ENCODE measurements at places on chromosomes 4 and X. TPM values are rescaled to one million over a fixed set of nuclear protein-coding genes. Genes with fewer than 3 reads are reported as not detected.

Gene NCAPG
- total RNA-seq = 6.5 TPM

Gene FAM200B
- 31.8 TPM for total RNA-seq

Gene TLR8
- total RNA-seq = not detected

Gene CD38
- total RNA-seq = not detected

Gene FAM9A
- total RNA-seq = not detected

Gene ZNF185
- total RNA-seq = 13.7 TPM

Gene TCEANC
- total RNA-seq = 2.5 TPM

Gene PASD1
- total RNA-seq = not detected

Gene SHROOM3
- total RNA-seq = 29.2 TPM

Gene PIR
- 13.4 TPM for total RNA-seq

Gene FAM184B
- total RNA-seq = not detected

Gene ZFP42
- 0.51 TPM for total RNA-seq

DNA sequence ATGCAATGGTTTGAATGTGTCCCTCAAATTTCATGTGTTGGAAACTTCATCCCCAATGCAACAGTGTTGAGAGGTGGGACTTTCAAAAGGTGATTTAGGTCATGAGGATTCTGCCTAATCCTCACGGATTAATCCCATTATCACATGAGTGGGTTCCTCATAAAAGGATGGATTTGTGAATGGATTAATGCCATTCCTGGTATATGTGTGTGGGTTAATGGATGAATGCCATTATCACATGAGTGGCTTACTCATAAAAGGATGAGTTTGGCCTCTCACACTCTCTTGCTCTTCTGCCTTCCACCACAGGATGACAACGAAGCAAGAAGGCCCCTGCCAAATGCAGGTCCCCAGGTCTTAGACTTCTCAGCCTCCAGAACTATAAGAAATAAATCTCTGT, 30.5 kb upstream of the NEUROG2 start:
- no peak for DNase-seq

DNA sequence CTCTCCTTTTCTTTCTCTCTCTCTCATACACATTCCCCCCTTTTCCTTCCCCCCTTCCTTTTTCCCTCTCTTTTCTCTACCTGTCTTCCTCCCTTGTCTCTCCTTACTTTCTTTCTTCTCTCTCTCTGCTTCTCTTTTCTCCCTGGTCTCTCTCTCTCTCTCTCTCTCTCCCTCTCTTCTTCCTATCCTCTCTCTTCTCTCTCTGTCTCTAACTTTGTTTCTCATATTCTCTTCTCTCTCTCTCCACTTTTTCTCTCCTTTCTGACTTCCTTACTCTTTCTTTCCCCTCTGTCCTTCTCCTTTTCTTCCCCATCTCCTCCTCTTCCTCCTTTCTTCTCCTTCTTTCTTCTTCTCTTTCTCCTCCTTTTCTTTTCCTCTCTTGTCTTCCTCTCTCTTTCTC, 103.4 kb downstream of the ARSF start:
- no peak for DNase-seq

- no peak for DNase-seq
These were observed 21.5 kb downstream of the NELFA start for GRCh38 chr4:1987296-1987695.

DNA sequence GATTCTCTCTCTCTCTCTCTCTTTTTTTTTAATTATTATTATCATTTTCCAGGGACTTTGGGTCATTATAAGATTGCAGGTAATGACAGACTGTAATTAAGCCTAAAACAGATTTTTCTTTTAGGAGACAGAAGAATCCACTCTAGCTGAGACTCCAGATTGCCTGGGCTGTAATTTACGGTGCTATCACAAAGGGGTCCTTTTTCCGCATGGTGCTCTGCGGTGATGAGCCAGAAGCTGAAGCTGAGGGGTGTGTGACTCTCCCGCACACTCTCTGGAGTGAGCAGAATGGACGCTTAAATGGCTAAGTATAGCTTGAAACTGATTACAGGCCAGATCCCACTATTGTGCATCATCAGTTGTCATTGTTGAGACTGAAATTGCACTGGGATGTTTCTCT, 50.0 kb downstream of the LGI2 start:
- no peak for DNase-seq

- no peak for DNase-seq
These were observed 79.4 kb upstream of the FHL1 start for GRCh38 chrX:136067966-136068365.

DNA sequence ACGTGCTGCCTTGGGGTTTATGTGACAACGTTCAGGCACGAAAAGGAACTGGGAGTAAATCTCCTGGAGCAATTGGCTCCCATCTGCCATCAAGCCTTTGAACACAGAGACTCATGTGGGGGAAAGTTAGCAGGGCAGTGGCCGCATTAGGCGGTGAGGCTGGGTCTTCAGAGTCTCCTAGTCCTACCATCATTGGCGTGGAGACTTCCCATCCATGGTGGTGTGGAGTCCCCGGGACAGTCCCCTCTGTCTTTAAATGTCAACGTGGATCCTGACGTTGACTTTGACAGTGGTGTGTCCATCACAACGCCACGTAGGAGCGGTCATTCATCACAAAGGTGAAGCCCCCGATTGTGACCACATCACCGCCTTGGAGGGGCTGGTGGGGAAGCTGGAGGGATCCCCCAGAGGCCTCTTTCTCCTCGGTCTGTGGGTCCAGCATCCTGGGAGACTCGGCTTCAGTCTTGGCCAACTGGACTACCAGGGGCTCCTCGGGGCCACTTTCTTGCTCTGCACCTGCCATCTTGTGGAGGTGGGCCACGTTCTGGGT, 21.8 kb downstream of the CRLF2 start:
- DNase-seq = no peak

- DNase-seq = no peak
These were observed 1.8 kb upstream of the GPC3 start for GRCh38 chrX:133987188-133987587.

GRCh38 chr4:22730021-22730420, 37.3 kb downstream of the GBA3 start:
- no peak for DNase-seq

GRCh38 chrX:101359966-101360365, 11.4 kb upstream of the TIMM8A start:
- DNase-seq = no peak

- DNase-seq = peak; percentile 80
These were observed 2184.4 kb upstream of the TENM3 start for GRCh38 chr4:180058691-180059215.

DNA sequence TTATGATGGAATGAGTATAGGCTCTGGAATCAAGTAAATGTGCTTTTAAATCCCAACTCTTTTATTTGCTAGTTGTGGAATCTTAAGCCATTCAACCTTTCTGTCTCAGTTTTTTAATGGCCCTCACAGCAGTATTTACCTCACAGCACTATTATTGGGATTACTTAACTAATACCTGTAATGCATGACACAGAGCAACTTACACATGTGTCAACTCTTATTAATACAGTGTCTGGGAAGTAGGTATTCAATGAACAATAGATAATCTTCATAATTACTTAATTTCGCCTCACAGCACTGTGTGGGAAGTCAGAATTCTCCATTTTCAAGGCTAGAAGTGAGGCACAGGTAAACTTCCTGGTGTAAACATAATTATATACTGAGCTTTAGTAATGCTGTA, 149.7 kb upstream of the NUDT6 start:
- DNase-seq = no peak

DNA sequence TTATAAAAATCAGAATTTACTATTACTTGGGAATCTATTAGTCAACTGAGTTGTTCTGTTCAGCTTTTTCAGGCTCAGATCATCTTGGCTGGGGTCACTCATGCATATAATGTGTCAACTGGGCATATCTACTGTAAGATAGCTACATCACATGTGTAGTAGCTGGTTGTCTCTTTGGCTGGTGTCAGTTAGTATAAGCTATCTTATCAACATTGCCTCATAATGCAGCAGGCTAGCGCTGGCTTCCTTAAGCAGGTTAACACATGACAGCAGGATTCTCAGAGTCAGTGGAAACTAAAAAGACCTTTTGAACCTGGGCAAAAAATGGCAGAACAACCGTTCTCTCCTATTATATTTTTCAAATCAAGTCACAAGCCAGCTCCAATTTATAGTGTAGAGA, 378.3 kb upstream of the PCDH10 start:
- no peak for DNase-seq

- no peak for DNase-seq
These were observed 39.3 kb downstream of the EVC start for GRCh38 chr4:5750052-5750945.

GRCh38 chr4:182576601-182577289, 333.5 kb downstream of the TENM3 start:
- no peak for DNase-seq

DNA sequence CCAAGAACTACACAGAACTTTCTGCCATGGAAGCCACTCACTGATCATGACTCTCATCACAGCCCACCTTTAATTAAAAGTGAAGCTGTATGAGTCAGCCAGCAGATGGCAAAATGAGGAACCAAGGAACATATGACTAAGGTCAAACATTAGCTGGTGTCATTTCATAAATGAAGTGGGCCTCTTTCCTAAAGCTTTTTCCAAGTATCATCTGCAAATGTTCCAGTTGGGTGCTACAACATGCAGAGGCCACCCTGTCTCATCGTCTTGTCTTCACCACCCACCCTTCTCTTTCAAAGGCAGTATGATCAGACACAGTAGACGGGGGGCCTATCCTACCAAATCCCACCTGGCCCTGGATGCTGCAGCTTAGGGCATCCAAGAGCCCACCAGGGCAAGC, 9.2 kb upstream of the EOLA1 start:
- DNase-seq = no peak

DNA sequence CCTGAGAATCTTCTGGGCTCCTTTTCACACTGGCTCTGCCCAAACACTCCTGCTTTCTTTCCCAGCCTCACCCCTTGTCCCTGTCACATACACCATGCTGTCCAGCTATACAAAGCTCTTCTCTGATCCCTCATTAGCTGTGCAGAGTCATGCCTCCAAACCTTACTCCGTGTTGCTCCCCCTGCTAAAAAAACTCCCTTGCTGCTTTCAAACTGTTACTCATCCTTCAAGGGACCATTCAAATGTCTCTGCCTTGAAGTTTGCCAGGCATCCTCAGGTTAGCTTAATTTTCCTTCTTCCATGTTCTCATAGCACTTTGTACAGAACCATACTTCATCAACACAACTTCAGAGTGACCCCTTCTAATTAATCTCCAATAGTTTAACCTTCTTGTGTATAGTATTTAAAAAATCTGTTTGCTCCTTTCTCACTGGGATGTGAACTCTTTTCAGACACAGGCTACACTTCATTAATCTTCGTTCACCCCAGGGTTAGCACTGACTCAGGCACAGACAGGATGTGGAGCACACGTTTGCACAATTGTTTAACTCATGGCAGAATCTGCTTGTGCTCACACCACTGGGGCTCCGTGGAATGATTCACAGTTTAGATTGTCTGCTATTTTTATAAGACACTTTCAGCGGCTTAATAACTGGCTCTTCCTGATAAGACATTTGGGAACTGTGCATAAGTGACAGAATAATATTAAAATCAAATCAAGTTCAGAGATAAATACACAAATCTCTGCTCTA, 21.4 kb upstream of the SEL1L3 start:
- DNase-seq = no peak

- DNase-seq = no peak
These were observed 55.6 kb downstream of the RHOXF2B start for GRCh38 chrX:120021927-120022326.

DNA sequence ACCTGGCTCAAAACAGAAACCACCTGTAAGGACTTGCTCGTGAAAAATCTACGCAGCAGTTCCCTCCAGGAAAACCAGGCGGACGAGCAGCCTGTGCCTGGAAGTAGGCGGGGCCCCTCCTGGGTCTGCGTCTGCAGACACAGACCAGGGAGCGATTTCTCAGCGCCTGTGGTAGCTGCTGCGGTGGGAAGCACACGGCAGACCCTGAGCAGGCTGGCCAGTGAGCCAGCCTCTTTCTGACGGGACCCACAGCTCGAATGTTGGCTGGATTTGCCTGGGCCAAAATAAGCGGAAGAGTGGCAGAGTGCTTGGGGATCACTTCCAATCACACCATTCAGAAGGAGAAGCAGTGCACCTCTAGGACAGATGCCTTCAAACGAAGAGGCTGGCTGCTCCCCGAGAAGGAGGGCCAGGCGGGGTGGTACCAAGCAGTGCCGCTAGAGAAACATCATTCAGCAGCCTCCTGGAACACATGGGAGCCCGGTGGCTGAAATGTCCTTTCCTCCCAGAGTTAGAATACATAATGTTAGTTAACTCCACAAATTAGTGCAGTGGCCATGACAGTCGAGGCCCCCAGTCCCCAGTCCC, 85.9 kb downstream of the GATB start:
- DNase-seq = no peak

DNA sequence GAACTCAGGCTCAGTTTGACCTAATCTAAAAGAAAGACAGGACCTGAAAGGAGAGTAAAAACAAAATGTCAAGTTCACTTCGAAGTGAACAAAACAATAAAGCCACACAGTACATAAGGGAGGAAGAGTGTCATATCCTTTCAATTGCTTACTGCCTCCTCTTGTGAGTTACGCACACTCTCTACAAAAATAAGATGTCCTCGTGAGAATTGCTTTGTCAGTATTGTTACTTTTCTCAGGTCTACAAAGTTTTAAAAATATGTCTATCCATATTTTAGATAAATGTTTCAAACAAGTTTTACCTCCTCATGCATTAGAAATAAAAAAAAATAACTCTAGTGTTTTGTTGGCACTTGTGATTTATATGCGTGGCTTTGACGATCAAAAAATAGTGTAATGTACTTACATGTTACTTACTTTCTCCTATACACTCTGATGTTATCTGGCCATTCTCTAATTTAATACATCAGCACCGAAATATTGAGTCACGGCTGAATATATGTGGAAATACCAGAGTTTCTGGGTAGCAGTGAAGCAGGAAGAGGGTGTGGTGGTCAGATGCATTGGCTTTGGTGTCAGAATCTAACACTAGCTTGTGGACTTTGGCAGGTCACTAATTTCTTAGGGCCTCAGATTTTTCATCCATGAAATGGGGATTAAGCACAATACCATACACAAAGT, 8.1 kb upstream of the MRPL1 start:
- DNase-seq = no peak

DNA sequence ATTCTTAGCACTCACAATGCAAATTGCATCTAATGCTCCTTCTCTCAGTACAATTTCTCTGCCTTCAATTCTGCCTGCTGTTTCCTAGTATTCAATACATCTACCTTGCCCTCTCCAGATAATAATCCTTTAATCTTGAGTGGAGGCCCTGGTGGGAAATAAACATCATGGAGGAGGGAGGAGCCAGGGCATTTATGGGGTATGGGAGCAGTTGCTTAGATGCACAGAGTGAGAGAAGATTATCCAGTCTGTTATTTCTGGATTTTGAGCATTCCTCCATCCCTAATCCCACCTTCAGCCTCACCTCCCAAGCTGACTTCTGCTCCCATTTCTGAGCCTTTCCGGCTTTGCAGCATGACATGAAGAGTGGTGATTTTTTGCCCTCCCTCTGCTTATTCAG, 127.9 kb upstream of the PPP3CA start:
- no peak for DNase-seq

DNA sequence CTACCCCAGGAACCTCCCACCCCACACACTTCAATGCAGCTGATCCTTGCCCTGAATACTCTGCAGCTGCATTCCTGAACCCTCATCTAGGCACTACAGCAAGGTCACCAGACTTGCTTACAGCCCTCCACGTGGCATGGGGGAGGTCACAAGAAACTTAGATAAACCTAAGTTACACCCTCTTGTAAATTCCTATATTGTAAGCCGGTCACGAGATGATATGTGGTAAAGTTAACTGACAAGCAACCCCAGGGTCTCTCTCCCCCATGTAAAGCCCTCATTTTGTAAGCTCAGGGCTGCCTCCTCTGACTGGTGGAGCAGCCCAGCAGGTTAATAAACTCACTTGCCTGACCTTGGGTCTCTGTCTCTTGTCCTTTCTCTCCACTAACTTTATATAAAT, 570.7 kb downstream of the PCDH7 start:
- no peak for DNase-seq
